ENCODE measurements at places on chromosomes 3 and 15.

DNA sequence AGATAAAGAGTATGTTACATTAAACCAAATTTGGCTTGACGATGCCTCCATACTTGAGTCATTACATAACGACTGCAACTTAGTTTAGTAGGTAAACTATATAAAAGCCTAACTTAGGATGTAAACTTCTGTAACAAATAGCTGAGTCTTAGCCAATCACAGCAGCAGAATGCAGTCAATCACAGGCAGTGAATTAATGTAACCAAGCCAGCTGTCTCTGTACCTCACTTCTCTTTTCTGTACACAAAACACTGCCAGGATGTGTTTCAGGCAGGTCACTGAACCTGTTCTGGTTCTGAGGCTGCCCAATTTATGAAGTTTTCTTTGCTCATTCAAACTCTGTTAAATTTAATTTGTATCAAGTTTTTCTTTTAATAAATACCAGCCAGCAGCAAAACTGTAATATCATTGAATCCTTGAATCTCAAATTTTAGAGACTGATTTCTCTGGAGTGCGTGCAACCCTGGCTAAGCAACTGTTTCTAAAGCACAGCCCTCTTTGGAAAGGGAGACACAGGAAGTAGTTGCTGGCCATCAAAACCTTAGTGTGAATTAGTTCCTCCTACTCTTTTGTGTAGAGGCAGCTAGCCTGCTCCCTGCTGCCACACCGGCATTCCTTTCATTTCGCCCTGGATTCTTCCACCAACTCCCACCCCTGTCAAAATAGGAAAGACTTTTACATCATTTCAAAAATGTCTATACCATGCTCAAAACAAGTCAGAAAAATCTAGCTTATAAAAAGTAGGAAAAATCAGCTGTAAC is 15.2 kb downstream of the RFTN1 start:
- no peak for DNase-seq

DNA sequence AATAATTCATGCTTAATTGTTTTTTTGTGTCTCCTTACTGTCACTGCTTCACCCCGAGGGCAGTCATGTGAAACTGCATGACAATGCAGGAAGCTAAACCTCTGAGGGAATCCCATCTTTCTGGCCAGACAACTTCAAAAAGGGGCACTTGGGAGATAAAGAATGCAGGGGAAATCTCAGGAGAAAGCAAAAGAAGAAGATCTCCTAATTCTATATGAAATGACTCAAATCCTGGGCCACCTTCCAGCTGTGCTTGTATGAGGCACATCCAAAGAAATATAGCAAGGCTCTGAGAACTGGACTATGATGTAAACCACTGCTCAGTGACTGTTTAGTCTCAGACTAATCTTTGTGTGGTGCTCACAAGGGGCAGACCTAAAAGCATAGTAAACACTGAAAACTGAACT is 22.6 kb upstream of the UMPS start:
- no peak for DNase-seq

- no peak for DNase-seq
Measured at GRCh38 chr15:64211696-64212095, 48.9 kb upstream of the PPIB start.

GRCh38 chr3:71398157-71398836 is 185.2 kb downstream of the FOXP1 start:
- no peak for DNase-seq

- DNase-seq, result no peak
Measured at GRCh38 chr15:51550841-51551240, 71.7 kb downstream of the DMXL2 start.

DNA sequence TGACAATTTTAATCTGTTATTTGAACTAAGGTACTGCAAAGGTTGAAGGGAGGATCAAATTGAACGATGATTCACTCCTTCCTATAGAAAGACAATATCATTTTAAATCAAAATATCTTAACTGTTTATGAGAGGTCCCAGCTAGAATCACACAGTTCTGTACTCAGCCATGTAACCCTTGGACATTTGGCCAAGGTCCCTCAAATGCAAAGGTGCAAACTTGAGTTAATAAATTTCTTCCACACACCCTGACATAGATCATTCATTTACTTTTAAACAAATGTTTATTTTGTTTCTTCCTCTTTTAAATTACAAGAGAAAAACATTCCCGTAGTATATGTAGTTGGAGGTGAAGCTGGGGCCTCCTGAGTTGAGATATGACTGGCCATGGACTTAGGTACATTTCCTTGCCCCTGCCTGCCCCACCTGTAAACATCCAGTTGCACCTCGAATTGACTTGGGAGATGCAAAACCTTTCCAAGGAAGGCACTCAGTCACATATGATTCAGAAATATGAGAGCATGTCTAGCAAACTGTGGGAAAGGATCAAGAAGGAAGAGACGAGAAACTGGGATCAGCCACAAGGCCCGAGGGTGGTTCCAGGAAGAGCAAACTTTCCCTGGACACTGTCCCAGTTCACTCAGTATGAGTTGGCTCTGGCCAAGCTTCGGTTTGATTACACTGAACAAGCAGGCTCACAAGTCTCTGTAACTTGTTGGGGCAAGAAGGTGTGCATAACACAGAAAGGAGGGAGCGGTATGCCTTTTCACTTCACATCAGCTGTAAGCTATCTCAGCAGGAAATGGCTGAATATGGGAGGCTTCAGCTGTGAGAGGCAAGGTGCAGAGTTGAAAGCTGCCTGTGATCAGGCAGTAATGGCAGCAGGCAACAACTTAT is 6.7 kb downstream of the TNFSF10 start:
- DNase-seq, result no peak

DNA sequence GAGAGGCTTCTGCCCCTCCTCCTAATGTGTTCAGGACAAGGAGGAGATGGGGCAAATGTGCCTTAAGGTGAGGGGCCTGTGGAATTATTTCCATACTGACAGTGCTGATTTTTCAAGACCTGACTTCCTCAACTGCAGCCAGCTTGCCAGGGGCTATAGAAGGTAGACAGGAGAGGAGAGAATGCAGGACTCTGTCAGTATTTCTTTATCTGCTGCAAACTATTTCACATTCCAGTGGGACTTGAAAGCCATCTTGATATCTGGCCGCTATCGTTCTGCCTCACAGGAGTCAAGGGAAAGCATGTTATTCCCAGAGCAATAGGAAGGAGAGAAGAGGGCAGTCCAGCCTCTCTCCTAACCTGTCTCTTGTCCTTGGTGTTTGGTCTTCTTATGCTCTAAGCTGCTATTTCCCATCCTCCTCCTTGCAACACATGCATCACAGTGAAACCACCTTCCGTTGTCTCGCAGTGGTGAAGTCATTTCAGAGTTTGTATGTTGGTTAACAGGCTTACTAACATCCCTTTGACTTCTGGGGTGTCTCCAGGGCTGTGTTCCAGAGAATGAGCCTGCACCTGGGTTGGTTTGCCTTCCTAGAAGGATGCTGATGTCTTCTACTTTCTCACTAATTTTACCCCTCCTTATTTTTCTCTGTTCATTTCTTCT is 95.1 kb upstream of the MRPS22 start:
- no peak for DNase-seq

GRCh38 chr15:40926659-40927494 is 2.3 kb upstream of the DLL4 start:
- no peak for DNase-seq

- no peak for DNase-seq
Measured at GRCh38 chr3:14685179-14685578, 10.2 kb downstream of the C3orf20 start.

- DNase-seq, result no peak
Measured at GRCh38 chr3:160092760-160093159, 104.1 kb downstream of the IL12A start.

DNA sequence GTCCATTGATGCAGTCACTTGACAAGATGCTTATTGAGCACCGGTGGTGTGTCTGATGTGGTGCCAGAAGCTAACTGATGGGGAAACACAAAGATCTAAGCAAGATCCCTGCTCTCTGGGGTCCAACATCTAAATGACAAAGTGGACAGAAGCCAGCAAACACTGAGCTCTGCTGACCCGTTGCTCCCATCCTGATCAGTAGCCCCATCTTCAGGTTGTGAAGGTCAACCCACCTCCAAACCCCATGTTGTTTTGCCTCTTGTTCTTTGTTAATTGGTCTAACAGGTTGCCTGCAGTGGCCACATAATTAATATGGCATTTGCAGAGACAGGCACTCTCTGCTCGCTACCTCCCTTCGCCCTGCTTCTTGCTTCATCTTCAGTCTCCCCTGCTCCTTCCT is 21.5 kb upstream of the GLCE start:
- no peak for DNase-seq

- DNase-seq, result no peak
Measured at GRCh38 chr3:127665165-127665564, 7.6 kb upstream of the ABTB1 start.

DNA sequence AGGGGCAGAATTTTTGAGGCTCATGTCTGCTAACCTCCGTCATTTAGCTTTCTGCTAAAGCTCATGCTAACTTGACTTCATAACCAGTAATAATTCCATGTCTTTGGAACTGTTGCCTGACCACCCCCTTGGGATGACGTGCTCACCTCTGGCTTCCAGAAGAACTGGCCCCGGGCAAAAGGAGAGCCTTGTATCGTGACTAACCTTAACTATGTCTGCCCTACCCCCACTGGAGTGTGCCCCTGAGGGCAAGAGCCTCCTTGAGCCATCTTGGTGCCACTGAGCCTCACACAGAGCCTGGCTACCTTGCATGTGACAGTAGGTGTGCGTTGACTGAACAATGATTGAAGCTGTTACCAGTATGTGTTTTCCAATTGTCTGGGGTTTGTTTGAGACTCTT is 4.7 kb downstream of the LRRK1 start:
- no peak for DNase-seq

- no peak for DNase-seq
Measured at GRCh38 chr15:94196531-94196930, 34.8 kb upstream of the MCTP2 start.

DNA sequence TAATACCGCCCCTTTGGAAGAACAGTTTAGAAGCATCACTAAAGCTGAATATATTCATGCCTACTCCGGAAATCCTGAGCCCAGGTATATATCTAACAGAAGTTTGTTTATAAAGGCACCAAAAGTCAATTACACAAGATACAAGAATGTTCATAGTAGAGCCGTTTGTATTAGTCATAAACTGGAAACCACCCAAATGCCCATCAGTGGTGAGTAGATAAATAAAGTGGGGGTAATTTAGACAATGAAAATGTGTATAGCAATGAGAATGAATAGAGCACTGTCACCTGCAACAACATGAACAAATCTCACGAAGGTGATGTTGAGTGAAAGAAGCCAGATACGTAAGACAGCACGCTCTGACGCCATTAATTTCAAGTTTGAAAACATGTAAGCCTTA is 68.3 kb upstream of the GLCE start:
- peak; percentile 24 for DNase-seq

DNA sequence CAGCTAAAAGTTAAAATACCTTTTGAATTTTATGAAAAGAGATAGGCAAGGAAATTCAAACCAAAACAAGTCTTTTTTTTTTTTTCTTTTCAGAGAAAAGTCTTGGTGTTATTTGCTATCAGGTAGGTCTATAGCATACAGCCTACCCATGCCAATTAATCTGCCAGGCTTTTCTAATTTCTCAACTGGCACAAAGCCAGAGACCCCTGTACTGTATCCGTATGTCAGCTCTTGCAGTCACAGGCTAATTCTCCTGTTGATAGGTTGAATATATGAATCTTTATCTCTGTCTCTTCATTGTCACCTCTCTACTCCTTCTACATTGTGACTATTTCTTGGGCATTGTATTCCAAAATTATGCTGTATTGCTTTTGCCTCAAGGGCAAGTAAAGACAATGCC is 133.4 kb downstream of the IL5RA start:
- no peak for DNase-seq

Data from SW 1271 (cell line).